NCI-H1930 (cell line): ENCODE measurements at places on chromosomes 2 and 18.

- no peak for DNase-seq
These were observed 334.7 kb upstream of the CHAC2 start for GRCh38 chr2:53432936-53433335.

DNA sequence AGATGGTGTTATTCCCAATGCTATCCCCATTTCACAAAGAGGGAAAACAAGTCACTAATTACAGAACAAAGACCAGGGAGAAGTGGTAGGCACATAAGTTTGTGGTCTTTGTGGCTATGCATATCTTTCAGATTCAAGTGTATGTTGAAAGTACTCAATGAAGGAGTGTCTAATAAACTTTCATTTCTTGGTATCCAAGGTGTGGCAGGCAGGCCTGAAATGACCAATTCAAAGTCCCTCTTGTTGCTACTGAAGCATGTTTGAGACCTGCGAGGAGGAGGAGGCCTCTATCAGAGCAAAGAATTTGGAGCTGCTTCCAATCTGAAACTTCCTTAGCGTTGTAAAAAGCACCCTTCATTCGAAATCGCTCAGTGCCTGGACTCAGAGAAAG, 60.9 kb upstream of the KLF7 start:
- DNase-seq, result no peak

GRCh38 chr2:26847307-26847654, 651 bp upstream of the DPYSL5 start:
- no peak for DNase-seq

DNA sequence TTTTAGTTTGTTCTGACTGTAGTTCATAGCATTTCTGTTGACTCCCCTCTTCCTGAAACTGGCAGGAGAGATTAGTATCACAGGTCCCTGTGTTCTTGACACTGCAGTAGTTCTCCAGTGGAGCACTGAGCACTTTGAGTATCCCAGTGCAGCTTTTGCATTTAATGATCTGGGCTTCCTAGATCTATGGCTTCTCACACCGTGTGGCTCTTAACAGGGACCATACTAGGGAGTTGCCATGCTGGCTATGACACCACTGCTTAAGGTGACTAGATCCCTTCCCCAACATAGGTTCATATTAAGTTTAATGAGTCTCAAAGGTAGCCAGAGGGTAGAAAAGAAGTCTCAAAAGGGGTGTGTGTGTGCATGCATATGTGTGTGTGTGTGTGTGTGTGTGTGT, 6.2 kb upstream of the MSTN start:
- DNase-seq, result no peak

- DNase-seq, result no peak
These were observed 287.8 kb upstream of the CCDC68 start for GRCh38 chr18:55247032-55247431.
